A549 treated with Hydrocortisone at 1 μM for 4 hours (cell line): ENCODE measurements at places on chromosomes 16 and 17. TPM values are rescaled to one million over a fixed set of nuclear protein-coding genes. Genes with fewer than 3 reads are reported as not detected.

Gene ABCC11
- total RNA-seq, result 0.06 to 0.17 TPM (median 0.10 TPM) in 5 replicates

Gene SMARCD2
- 52.5 to 63.2 TPM (median 58.6 TPM) in 5 replicates for total RNA-seq

Gene KREMEN2
- 1.4 to 2.5 TPM (median 1.9 TPM) in 5 replicates for total RNA-seq

Gene CD300A
- total RNA-seq, result 0.05 to 0.08 TPM (median 0.07 TPM) in 4 of 5 replicates, not detected in the other

Gene PRRT2
- 0.26 to 0.52 TPM (median 0.31 TPM) in 5 replicates for total RNA-seq

Gene AIPL1
- total RNA-seq, result not detected in 5 replicates

Gene KIFC3
- total RNA-seq, result 115 to 142 TPM (median 135 TPM) in 5 replicates

Gene KRTAP16-1
- total RNA-seq, result not detected in 5 replicates

Gene CHST6
- total RNA-seq, result 0.10 to 0.27 TPM (median 0.16 TPM) in 5 replicates
